ENCODE measurements at places on chromosomes 1 and 21.

- DNase-seq, result no peak
Observed at GRCh38 chr1:42841010-42841409, 5.4 kb upstream of the ZNF691 start.

DNA sequence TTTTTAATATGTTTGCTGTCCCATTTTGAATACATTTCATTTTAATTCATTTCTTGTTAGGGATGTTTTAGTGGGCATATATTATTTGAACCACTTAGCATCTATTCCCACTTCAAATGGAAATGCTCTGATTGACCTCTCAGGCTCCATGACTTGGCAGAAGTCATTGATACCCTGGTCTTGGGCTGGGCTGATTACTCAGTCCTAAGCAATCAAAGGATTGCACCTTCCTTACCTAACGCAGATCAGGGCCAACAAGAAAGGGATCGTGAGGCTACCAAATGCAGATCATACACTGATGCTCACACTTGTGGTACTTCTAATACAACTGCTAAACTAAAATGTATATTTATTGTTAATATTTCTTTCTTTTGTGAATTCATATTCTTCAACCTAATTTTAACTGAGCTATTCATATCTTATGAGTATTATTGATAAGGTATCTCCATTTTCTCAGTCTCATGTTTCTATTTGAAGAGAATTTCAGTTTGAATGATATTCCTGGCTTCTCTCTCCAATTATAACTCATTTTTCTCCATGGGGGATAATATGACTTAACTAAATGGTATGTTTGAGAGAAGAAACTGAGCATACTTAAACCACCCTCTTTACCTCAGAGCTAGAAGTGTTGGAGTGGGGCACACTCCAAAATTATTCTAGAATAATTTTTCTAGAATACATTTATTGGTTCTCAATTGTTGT, 615.5 kb upstream of the ADAMTS5 start:
- DNase-seq, result no peak

- DNase-seq, result no peak
Observed at GRCh38 chr21:44625756-44626155, 1.1 kb upstream of the KRTAP10-9 start.

GRCh38 chr21:15616864-15617574, 112.8 kb upstream of the USP25 start:
- no peak for DNase-seq

DNA sequence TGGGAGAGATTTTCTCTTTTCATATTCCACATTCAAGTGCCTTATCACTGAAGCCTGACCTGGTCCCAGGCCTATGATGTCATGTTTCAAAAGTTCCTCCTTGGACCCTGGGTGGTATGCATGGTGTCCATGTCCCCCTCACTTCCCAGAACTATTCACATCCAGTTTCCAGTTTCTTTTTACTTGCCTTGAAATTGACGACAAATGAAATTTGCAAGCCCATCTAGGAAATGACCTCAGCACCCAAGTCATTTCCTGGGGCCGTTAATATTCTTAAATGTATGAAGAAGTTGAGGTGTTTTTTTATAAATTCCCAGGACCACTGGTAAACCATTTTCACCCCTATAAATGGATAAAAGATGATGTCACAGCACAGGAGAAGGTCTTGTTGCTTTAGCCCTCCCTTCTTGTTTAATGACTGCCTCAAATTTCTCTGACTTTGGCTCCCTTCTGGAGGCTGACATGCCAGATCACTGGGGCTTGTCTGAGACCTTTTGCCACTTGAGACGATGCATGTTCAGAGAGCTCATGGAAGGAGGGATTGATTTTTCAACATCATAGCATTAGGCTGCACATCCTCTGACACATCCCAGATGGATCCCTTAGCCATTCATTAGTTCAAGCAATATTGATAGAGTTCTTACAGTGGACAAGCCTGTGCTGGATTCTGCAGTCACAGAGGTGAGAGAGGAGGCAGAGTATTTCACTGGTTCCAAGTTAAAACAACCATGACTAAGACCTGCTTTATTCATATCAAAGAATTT, 221.3 kb downstream of the PLPP3 start:
- DNase-seq, result no peak

DNA sequence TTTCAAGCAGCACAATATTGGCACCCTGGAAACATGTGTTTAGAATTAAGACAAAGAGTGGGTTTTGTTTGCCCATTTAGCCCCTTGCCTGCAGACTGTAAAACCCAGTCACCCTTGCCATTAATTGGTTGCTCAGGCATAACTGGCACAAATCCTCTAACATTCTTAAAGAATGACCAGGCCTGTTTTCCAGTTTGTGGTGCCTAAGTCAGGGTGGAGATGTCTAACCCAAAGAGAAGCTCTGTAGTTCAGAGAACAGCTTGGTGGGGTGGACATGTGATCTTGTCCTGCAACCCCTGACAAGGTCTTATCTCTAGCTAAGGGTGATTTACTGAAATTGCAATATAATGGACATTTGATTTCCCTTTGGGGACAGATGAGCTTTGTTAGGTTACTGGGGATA, 8.8 kb upstream of the ANGPTL7 start:
- no peak for DNase-seq

DNA sequence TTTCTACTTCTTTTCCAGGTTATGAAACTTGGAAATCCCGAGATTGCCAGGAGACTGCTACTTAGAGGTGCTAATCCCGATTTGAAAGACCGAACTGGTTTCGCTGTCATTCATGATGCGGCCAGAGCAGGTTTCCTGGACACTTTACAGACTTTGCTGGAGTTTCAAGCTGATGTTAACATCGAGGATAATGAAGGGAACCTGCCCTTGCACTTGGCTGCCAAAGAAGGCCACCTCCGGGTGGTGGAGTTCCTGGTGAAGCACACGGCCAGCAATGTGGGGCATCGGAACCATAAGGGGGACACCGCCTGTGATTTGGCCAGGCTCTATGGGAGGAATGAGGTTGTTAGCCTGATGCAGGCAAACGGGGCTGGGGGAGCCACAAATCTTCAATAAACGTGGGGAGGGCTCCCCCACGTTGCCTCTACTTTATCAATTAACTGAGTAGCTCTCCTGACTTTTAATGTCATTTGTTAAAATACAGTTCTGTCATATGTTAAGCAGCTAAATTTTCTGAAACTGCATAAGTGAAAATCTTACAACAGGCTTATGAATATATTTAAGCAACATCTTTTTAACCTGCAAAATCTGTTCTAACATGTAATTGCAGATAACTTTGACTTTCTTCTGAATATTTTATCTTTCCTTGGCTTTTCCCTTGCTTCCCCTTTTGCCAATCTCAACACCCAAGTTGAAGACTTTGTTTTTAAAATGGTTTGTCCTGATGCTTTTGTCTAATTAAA, 4.0 kb downstream of the CDKN2C start:
- DNase-seq, result no peak

GRCh38 chr1:92804721-92805201, 19.9 kb upstream of the EVI5 start:
- peak; percentile 24 for DNase-seq

DNA sequence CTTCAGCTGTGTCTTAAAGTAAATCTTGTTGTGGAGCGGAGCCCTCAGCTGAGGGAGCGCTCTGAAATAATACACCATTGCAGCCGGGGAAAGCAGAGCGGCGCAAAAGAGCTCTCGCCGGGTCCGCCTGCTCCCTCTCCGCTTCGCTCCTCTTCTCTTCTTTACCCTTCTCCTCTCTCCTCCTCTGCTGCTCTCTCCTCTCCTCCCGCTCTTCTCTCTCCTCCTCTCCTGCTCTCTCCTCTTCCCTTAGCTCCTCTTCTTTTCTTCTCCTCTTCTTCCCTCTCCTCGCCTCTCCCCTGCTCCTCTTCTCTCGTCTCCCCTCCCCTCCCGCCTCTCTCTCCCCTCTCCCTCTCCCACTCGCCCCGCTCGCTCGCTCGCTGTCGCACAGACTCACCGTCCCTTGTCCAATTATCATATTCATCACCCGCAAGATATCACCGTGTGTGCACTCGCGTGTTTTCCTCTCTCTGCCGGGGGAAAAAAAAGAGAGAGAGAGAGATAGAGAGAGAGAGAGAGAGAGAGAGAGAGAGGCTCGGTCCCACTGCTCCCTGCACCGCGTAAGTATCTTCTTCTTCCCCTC, at the start of gene PROX1:
Gene PROX1, plus strand, starts transcription at position 47 of the 580 bp plus-strand sequence. CDS start 8,563 bp downstream, outside the sequence.
- no peak for DNase-seq

GRCh38 chr1:53754484-53755312, 15.7 kb upstream of the GLIS1 start:
- peak; percentile 31 for DNase-seq

GRCh38 chr1:21247892-21248715, 42.2 kb downstream of the ECE1 start:
- DNase-seq, result no peak

DNA sequence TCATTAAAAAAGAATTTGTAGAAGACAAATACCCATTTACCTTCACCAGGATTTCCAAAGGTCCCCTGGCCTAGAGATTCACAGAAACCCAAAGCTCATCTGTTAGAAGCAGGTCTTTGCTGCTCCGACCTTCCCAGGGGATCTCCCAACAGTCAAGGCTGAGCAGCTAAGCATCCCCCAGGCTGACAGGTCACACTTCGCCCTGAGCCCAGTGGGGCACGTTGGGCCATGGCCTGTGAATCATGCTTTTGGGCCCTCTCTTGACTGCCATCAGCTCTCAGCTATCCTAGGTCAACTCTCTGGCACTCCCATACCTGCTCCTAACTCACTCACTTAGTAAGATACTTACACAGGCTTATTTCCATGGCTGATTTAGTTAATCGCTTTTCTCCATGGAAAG, 157.7 kb downstream of the DSCAM start:
- no peak for DNase-seq

GRCh38 chr1:30758785-30759380, 1.3 kb upstream of the LAPTM5 start:
- DNase-seq, result no peak

DNA sequence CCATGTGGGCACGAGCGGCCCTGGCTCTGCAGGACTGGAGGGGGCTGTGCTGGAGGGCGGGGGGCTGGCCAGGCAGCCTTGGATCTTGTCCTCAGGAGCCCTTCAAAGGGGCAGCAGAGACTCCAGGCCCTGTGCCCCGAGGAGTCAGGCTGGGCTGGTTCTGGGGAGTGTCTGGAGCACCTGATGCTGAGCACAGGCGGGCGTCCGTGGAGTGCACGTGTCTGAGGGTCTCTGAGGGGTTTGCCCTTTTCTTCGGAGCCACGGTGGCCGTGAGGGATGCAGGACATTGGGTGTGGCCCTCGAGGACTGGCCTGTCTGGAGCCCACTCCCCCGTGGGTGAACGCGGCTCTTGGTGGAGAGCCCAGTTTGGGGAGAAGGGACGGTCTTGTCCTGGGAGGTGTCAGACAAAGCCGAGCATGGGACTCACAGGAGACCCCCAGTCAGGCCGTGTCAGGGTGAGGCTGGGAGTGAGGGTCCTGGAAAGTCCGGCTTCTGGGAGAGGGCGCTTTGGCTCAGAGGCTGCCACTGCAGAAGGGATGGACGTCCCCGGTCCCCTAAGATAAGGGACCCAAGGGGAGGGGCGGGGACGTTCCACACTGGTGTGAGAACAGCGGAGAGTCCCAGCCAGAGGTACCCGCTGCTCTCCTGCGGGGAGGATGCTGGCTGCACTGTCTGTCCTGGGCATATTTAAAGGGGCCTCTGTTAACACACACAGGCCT, 60.8 kb downstream of the COL18A1 start:
- no peak for DNase-seq

GRCh38 chr1:246907472-246907871, 24.3 kb downstream of the AHCTF1 start:
- DNase-seq, result peak; percentile 33

DNA sequence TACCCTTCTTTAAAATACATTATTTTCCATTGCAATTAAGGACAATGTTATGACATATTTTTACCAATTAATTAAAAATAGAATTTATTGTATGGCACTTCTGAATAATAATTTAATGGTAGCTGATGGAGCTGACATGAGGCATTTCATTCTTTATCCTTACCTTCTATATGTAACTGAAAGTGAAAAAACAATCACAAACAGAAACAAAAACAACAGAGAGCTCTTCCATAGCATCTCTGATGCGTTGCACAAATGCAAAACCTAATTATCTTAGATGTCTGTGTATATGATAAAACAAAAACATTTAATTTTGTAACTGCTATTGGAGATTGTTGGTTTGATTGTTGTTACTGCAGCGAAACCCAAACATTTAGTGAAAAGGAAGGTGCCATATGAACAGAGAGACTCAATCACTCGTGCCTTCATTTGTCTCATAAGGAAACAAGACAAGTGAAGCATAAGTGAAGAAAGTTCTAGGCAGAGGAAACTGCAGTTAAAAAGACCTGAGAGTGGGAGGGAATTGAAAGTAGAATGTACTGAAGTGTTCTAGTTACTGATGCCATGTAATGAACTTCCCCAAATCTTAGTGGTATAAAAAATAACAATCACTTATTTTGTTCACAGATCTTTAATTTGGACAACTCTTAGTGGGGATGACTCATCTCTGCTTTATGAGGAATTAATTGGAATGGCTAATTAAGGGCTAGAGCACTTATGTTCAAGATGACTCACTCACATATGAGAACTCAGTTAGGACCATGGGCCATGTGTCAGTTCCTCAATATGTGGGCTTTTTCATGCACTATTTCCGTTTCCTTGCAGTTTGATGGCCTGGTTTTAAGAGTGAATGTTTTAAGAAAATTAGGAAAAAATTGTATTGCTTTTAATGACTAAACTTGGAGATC, 245.0 kb upstream of the OLFM3 start:
- no peak for DNase-seq

DNA sequence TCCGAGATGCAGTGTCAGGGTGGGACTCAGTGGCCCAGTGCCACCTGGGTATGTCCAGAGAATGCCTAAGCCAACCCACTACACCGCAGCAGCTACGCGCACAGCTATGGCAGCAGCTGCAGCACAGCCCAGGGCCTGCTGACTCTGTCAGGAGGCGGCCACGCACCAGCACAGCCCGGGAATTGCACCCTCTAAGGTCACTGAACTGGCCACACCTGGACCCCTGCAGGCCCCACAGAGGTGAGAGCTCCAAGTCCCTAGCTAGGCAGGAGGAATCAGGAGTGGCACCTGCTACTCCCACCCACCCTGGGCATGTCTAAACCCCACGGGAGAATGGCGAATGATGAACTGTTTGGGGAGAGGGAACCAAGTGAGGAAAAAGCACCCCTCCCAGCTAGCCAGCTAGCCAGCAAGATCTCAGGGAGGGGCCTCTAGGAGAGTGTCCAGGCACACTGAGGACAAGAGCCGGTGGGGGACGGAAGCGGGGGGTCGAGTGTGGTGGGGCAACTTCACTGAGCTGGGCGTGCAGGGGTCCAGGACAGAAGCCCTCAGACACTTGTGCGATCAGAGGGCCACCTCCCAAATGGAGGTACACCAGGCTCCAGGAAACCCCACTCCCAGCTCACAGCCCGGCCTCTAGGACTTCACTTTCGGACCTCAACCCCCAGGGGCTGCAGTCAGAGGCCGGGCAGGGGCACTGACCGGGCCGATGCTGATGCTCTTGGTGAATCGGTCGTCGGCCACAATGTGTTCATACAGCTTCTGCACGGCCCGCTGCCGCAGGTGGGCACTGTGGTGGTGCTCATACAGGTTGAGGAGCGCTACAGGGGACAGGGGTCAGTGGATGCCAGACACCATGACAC, 13.9 kb downstream of the LSS start:
- DNase-seq, result no peak

DNA sequence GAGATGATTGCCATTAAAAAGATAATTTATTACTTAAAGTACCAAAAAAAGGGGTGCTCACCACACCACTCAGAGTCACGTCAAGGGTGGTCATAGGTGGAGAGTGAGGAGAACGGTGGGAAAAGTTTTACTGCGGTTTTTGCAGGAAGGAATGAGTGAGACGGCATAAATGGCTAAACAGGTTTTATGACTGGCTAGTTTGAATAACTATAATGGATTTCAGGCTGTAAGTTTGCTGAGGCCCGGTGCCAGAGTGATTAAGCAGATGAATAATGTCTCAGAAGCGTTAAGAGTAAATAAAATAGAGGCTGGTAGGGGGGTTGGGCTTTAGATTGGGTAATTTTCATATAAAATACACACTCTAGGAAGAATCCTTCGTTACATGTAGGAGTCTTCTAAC, 1337.8 kb downstream of the AMY1C start:
- DNase-seq, result no peak

All from CD4-positive, alpha-beta T cell treated with Interleukin-4 for 4 hours (primary cell).